ENCODE measurements at places on chromosomes 6 and 20. TPM values are rescaled to one million over a fixed set of nuclear protein-coding genes. Genes with fewer than 3 reads are reported as not detected.

THEMIS gene
- total RNA-seq, result 0.86 TPM

CHRNA4 gene
- total RNA-seq, result 0.85 TPM

C4B gene
- 170 TPM for total RNA-seq

CTAGE9 gene
- total RNA-seq, result not detected

ADAM33 gene
- total RNA-seq, result 9.6 TPM

CRIP3 gene
- total RNA-seq, result 1.3 TPM

ISM1 gene
- total RNA-seq, result 13.6 TPM

KCNG1 gene
- 0.31 TPM for total RNA-seq

RIN2 gene
- total RNA-seq, result 93.3 TPM

MSH5 gene
- total RNA-seq, result 17.8 TPM

PCK1 gene
- 1.7 TPM for total RNA-seq

GRM4 gene
- 0.12 TPM for total RNA-seq

CRISP3 gene
- total RNA-seq, result 1.1 TPM

RSPO3 gene
- total RNA-seq, result 5.9 TPM

ACTL10 gene
- total RNA-seq, result 0.26 TPM

- no peaks in the 10 kb centered on the region for H3K27me3 ChIP-seq
- DNase-seq, result peak; percentile 56
These were observed 50.2 kb downstream of the GFRA4 start for GRCh38 chr20:3612795-3613572.

GRCh38 chr20:20466341-20466879 lies 98.5 kb downstream of the INSM1 start:
- no peaks in the 10 kb centered on the region for H3K27me3 ChIP-seq
- H3K4me1 ChIP-seq, result no peaks in the 10 kb centered on the region
- DNase-seq, result no peak
- H3K4me3 ChIP-seq, result no peak overlapping the region
- H3K27ac ChIP-seq, result no peak overlapping the region
- H3K36me3 ChIP-seq, result no peaks in the 10 kb centered on the region

DNA sequence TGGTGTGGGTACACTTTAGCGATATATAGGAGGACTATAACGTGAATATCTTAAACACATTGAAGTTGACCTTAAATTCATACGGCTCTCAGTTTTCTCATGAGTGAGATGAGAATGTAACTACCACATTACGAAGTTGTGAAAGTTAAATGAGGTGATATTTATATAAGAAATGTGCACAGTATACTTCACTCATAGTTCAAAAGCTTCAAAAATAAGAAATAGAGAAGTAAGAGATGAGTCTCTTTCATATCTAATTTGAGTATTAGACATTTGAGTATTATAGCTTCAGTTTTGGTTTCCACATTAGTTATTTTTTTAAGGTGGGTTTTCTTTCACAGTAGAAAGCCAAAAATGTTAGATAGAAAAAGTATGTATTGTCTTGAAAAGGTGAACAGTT lies 183.3 kb downstream of the NKAIN2 start:
- H3K27ac ChIP-seq, result no peak overlapping the region
- no peaks in the 10 kb centered on the region for H3K27me3 ChIP-seq
- no peaks in the 10 kb centered on the region for H3K4me1 ChIP-seq
- DNase-seq, result no peak
- H3K36me3 ChIP-seq, result no peaks in the 10 kb centered on the region

GRCh38 chr6:2229742-2230141 lies 15.7 kb downstream of the GMDS start:
- H3K27me3 ChIP-seq, result no peaks in the 10 kb centered on the region
- H3K27ac ChIP-seq, result no peak overlapping the region
- no peaks in the 10 kb centered on the region for H3K36me3 ChIP-seq
- H3K4me1 ChIP-seq, result no peaks in the 10 kb centered on the region

DNA sequence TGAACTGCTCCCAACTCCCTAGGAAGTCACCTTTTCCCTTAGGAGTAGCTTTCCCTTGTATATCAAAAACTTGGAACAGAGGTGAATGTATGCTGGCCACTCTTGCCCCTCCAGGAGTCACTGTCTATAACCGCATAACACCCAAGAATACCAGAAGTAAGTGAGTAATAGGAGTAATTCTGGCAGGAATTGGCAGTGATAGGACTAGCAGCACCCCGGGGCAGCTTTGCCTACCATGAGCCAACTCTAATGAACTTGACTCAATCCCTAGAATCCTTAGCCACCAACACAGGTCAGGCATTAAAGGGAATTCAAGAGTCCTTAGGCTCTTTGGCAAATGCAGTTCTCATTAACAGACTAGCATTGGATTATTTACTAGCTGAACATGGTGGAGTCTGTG lies 28.8 kb upstream of the CD164 start:
- H3K36me3 ChIP-seq, result no peaks in the 10 kb centered on the region
- no peaks in the 10 kb centered on the region for H3K4me1 ChIP-seq
- H3K4me3 ChIP-seq, result no peak overlapping the region
- no peak overlapping the region for H3K27ac ChIP-seq

- no peaks in the 10 kb centered on the region for H3K27me3 ChIP-seq
- no peak overlapping the region for H3K27ac ChIP-seq
- H3K4me3 ChIP-seq, result no peak overlapping the region
- DNase-seq, result no peak
These were observed 59.2 kb downstream of the PPP1R16B start for GRCh38 chr20:38864662-38865061.

DNA sequence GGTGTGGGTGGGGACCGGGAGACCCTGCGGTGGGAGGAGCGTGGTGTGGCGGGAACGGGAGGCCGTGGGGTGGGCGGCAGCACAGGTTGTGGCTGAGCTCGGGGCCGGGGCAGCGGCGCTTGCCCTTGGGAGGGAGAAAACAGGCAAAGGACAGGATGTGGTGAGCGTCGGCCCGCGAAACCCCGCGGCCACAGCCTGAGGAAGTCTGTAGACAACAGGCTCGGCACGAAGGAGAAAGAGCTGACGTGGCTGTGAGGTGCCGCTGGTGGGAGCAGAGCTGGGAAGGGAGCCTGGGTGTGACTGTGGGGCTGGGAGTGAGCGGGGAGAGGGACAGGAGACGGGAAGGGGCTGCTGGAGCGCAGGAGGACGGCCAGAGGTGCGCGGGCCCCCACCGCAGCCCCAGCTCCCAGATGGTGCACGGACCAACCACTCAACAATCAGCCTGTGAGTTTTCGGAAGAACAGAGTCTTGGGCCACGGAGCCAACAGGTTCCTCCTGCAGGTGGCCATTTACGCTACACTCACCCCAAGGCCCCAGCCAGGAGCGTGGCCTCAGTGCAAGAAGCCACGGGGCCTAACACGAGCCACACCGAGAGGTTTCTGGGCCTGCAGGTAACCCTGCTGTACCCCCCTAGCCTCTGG lies 202.8 kb downstream of the DLL1 start:
- no peaks in the 10 kb centered on the region for H3K36me3 ChIP-seq
- no peak overlapping the region for H3K27ac ChIP-seq
- H3K4me3 ChIP-seq, result no peak overlapping the region

- H3K4me1 ChIP-seq, result peaks cover 7% of the 10 kb centered on the region
- DNase-seq, result no peak
- H3K4me3 ChIP-seq, result no peak overlapping the region
- H3K27ac ChIP-seq, result no peak overlapping the region
- H3K27me3 ChIP-seq, result no peaks in the 10 kb centered on the region
These were observed 64.6 kb downstream of the MAN1A1 start for GRCh38 chr6:119284861-119285521.

DNA sequence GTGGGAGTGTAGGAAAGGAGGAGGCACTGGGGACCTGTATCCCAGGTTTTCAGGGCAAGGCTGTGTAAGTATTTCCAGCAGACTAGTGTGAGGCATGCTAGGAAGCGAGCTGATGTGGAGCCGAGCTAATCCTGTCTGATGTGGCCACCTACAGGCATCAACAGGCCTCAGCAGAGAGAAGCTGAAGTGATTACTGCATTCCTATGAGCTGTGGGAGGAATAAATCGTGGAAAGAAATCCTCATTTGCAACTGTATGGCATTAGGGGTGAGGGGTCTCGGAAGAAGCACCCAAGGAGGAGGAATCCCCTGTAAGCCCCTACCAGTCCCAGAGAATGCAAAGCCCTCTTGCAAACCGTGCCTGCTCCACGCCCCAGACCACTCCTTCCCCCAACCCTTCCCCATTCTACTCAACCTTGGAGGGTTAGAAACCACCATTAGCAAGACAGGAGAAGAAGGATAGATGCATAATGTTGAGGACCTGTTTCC lies 41.6 kb downstream of the C6orf15 start:
- H3K36me3 ChIP-seq, result no peaks in the 10 kb centered on the region
- no peak overlapping the region for H3K27ac ChIP-seq
- no peak overlapping the region for H3K4me3 ChIP-seq
- peak; percentile 70 for DNase-seq
- no peaks in the 10 kb centered on the region for H3K27me3 ChIP-seq

DNA sequence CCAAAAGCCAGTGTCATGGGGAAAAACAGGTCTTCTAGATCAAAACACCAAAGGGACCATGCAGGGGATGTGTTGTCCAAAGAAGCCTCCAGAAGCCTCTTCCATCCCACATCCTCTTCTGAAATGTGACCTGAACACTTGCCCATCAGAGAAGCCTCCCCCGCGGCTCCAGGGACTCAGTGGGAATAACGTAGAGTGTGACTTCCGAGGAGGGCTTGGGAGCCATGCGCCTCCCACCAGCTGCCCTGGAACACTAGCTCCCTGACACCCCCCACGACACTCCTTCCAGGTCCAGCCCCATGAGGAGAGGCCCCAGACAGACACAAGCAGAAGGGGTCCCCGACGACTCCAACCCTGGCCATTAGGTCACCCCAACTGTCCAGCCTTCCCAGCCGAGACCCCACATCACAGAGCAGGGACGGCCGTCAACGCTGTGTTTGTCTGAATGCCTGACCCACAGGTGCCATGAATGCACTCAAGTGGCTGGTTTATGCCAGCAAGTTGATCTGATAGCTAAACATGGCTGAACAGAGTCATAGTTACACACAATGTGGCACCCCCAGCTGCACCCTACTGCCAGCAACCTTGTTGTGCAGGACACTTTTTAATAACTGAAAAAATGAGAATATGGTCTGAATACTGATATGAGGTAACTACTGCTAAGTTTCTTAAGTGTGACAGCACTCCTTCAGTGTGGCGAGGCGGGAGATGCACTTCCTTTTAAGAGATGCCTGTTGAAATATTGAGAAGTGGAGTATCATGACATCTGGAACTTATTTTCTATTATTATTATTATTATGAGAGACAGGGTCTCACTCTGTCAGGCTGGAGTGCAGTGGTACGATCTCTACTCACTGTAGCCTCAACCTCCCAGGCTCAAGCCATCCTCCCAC lies 58.0 kb downstream of the GINS1 start:
- H3K4me1 ChIP-seq, result no peaks in the 10 kb centered on the region
- no peak overlapping the region for H3K4me3 ChIP-seq
- no peak overlapping the region for H3K27ac ChIP-seq
- H3K27me3 ChIP-seq, result no peaks in the 10 kb centered on the region
- peaks cover 42% of the 10 kb centered on the region for H3K36me3 ChIP-seq

- H3K27me3 ChIP-seq, result no peaks in the 10 kb centered on the region
- DNase-seq, result peak; percentile 94
- peak overlapping the region; percentile 97 for H3K27ac ChIP-seq
- H3K36me3 ChIP-seq, result no peaks in the 10 kb centered on the region
- peaks cover 10% of the 10 kb centered on the region for H3K4me1 ChIP-seq
These were observed 1.0 kb upstream of the NXT1 start for GRCh38 chr20:23349338-23350195.

GRCh38 chr6:162198925-162199324 lies 528.6 kb downstream of the PRKN start:
- no peak overlapping the region for H3K27ac ChIP-seq
- no peak overlapping the region for H3K4me3 ChIP-seq
- no peaks in the 10 kb centered on the region for H3K27me3 ChIP-seq
- no peaks in the 10 kb centered on the region for H3K4me1 ChIP-seq

GRCh38 chr6:147106759-147107401 lies 97.3 kb upstream of the STXBP5 start:
- DNase-seq, result peak; percentile 6
- no peak overlapping the region for H3K4me3 ChIP-seq
- H3K36me3 ChIP-seq, result no peaks in the 10 kb centered on the region
- no peaks in the 10 kb centered on the region for H3K27me3 ChIP-seq
- no peaks in the 10 kb centered on the region for H3K4me1 ChIP-seq

GRCh38 chr6:122569230-122569771 lies 40.9 kb upstream of the PKIB start:
- no peaks in the 10 kb centered on the region for H3K27me3 ChIP-seq
- no peak for DNase-seq
- H3K4me1 ChIP-seq, result no peaks in the 10 kb centered on the region
- H3K27ac ChIP-seq, result no peak overlapping the region
- no peaks in the 10 kb centered on the region for H3K36me3 ChIP-seq
- no peak overlapping the region for H3K4me3 ChIP-seq

DNA sequence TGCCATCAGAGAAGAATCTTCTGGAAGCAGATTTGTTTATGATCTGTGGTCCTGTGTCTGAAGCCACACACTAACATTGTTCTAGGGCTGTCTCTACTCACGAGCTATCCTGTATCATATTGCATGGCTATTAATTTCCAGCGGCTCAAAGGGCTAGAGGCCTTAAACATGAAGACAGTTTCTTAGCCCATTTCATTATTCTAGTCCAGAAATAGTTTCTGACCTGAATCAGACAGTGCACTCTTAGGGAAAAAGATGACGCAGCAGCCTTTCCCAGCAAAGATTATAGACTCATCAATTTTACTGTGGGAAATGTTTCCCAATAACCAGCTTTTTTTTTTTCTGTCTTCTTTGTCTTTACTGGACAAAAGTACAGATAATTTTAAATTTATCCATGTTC lies 105.3 kb upstream of the SUPT3H start:
- no peak overlapping the region for H3K27ac ChIP-seq
- peaks cover 17% of the 10 kb centered on the region for H3K4me1 ChIP-seq
- H3K27me3 ChIP-seq, result no peaks in the 10 kb centered on the region
- no peak overlapping the region for H3K4me3 ChIP-seq
- DNase-seq, result no peak

DNA sequence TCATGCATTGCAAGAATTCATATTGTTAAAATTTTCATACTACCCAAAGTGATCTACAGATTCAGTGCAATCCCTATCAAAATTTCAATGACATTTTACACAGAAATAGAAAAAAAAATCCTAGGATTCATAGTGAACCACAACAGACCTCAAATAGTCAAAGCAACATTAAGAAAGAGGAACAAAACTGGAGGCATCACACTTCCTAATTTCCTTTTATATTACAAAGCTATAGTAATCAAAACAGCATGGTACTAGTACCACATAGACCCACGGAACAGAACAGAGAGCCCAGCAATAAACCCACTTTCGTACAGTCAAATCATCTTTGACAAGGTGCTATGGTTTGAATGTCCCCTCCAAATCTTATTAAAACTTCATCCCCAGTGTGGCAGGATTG lies 39.7 kb downstream of the NTSR1 start:
- H3K27ac ChIP-seq, result no peak overlapping the region
- DNase-seq, result no peak

Measured in lung (tissue), 17 donors.